Natural killer cell (primary cell): ENCODE measurements at places on chromosomes 16 and 17.

DNA sequence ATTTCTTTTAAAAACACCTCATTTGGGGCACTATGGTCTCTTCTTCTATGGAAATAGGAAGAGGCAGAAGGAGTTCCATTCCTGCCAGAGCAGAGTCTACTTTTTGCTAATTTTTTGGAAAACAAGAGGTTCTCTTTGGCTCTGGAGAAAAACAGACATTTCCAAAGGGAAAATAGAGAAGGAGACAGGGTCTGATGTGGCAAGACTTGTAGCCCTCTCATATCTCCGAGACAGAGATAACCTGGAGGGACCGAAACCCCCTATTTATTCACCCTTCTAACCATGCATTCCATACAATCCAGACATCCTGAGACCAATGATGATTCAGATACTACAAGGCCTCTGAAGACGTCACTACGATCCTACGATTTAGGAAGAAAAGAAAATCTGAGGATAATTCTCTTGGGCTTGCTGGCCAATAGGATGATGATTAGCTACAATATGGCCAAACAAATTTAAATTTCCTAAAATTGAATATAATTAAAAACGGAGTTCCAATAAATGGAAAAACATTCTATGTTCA lies 70.2 kb downstream of the HIC1 start:
- no peak for DNase-seq

DNA sequence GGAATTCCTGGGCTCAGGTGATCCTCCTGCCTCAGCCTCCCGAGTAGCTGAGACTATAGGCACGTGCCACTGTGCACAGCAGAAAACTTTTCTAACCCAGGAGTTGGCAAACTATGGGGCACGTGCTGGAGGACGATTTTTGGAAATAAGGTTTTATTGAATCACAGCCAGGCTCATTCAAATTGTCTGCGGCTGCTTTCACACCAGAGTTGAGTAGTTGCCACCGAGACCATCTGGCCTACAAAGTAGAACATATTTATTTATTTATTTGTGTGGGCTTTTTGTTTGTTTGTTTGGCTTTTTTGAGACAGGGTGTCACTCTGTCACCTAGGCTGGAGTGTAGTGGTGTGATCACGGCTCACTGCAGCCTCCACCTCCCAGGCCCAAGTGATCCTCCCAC lies 7.4 kb upstream of the PGS1 start:
- DNase-seq, result no peak

DNA sequence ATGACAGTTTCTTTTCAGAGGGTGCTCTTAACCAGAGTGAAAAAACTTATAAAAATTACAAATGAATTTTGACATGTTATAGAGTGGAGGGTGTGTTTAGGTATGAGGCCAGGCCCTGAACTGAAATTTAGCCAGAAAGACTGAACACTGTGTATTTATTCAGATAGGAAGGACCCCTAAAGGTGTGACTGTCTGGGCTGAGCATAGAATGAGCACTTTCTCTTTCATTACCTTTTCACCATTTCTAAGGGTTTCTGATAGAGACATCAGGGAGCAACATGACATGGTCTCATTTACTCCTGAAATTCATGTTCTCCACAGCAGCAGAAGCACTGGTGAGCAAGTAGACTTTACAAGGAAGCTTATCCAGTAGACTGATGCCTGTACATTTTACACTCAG lies 32.9 kb downstream of the MRTFB start:
- DNase-seq, result no peak

GRCh38 chr16:3149630-3150345 lies 15.0 kb downstream of the ZNF213 start:
- DNase-seq, result peak; percentile 61

DNA sequence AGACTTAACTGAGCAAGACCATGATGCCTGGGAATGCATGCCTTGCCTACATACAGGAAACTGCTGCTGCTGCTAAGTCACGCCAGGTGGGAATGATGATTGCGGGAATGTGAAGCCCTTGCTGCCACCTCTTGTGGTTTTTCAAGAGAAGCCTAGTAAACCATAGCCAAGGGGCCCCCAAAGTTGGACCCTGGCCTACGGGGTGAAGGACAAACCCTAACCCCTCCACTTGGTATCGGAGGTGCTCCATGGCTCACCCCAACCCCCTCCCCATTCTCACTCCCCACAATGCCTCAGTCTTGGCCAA lies 233.9 kb downstream of the ZNF423 start:
- DNase-seq, result no peak

GRCh38 chr17:81402530-81402941 lies 7.3 kb downstream of the BAHCC1 start:
- no peak for DNase-seq

GRCh38 chr17:64401941-64402340 lies 11.3 kb upstream of the PECAM1 start:
- DNase-seq, result no peak

- no peak for DNase-seq
Observed at GRCh38 chr17:3027786-3028532, 35.4 kb downstream of the OR1D5 start.

DNA sequence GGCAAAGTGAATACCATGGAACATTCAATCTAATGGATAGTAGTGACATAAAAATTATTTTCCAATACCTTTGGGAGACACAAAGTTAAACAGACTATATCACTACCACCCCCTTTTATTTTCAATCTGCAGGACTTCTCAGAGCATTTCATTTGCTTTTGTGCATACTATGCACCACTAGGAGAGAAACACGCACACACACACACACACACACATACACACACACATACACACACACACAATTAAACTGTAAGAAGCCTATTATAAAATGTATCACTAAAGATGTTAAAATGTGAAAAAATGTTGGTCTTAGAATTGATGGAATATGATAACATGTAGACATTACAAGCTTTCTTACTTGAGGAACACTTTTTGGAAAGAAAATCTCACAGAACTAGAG lies 331.4 kb downstream of the CA10 start:
- DNase-seq, result no peak

DNA sequence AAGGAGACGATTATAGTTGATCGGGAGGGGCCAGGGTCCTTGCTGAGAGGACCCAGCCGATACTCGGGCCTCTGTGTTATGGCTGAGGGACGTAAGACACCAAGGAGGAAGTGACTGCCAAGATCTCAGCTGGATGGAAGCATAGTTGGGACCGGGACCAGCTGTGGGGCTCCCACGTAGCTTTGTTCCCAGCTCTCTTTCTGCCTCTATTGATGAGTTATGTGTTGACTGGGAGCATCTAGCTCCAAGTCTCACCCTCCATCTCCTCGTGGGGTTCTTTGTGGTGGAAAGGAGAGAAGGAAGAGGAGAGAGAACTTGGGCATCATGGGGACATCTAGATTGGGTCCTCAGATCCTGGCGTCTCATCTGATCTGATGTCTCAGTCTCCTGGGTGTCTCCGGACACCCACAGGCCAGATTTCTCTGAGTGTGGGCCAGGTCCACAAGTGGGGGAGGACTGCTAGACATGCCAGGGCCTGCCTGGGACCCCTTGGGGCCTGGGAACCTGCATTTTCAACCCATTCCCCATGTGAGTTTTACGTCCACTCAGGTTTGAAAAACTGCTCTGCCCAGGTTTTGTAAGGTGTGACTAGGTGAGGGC lies 1.0 kb downstream of the MGRN1 start:
- DNase-seq, result no peak

- DNase-seq, result no peak
Observed at GRCh38 chr16:59341368-59341767, 607.3 kb upstream of the GOT2 start.

DNA sequence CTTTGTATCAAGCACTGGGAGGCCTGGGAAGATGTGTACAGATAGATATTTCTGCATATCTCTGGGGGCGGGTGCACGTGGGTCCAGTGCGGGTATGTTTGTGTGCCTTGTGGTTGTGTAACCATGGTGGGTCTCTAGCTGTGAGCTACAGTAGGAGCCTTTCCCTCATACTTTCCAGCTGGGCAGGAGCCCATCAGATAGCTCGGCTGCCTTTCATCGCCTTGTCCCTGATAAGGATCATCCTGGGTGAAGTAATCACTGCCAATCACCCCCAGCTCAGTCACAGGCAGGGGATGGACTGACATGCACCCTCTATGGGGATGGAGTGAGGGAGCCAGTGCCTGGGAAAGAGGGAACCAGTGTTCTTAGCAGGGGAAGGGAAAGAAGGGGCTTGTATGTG lies 3.2 kb upstream of the SCRN2 start:
- no peak for DNase-seq

GRCh38 chr16:23924128-23924527 lies 88.3 kb downstream of the PRKCB start:
- DNase-seq, result no peak

DNA sequence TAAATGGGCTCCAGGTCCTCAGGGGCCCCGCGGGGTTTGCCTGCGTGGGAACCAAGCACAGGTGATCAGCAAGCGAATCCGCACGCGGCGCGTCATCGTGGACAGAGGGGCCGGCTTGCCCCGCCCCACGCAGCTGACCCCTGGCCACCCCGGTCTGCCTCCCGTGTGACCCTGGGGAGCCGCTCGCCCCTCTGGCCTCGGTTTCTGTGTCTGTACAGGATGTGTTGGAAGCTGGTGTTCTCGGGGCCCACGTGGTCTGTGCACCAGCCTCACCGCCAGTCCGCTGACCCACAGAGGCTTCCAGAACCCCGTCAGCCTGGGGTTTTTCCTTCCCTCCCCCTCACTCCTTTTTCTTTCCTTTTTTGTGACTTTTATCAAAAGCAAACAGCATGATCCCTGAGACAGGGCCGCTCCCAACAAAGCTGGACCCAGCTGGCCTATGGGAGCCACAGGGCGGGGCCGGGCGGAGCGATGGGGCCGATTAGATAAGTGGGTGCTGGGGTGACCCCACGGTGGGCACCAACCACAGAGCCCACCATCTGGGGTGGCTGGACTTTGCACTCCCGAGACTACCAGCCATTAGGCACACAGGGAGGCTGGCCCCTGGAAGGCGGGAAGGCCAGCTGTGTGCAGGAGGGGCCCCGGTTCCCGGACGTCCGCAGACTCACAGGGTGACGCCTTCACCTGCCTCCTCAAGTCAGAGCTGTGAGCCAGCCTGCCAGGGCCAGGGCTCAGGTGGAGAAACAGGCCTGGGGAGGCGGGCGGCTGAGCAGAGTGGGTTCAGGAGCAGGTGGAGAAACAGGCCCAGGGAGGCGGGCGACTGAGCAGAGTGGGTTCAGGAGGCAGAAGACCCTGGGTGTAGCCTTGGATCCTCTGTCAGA lies 56.0 kb downstream of the ZFPM1 start:
- DNase-seq, result no peak

DNA sequence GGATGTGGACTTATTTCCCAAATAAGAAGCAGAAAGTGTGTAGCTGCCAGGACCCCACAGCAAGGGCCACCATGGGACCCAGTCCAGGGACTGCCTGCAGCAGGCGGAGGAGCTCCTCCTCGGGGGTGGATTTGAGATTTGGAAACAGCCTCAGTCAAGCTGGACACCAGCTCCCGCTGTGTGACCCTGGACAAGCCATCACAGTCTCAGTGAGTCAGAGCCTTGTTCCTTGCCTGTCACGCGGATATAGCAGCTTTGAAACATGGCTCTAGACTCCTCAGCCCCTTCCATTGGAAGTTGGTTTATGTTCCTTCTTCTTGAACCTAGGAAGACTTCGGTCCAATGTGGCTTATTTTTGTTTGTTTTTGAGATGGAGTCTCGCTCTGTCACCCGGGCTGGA lies 12.5 kb upstream of the DPEP1 start:
- no peak for DNase-seq

DNA sequence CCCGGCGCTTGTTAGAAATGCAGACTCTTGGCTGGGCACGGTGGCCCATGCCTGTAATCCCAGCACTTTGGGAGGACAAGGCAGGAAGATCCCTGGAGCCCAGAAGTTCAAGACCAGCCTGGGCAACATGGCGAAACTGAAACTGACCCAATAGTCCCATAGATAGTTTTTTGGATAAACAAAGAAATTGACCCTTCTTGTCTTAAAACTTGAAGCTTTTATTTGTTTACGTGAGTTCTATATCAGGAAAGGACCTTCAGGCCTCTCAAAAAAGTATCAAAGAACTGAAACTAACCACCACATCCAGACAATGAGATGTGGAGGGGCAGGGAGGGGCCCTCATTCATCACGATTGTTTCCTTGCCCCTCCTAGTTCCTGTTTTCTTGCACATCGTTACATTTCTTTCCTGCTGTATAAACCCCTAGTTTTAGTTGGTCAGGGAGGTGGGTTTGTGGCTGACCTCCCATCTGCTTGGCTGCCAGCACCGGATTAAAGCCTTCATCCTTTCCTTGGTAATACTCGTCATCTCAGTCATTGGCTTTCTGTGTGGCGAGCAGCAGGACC lies 29.9 kb upstream of the PRM1 start:
- no peak for DNase-seq

DNA sequence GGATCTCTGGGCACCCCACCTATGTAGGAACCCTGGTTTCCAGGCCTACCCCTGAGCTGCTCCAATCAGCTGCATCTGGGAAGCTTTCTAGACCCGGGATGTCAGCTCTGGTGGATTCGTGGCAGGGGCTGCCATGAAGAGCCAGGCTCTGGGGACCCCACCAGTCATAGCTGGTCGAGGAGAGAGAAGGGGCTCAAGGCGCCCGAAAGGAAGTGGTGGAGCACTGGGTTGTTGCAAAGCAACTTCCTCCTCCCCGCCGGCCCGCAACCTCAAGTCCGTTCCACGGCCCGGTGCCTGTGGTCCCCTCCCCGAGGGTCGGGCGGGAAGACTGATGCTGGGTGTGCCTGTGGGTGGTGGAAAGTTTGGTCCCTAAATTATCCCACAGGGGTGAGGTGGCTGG lies 10.2 kb downstream of the TBKBP1 start:
- peak; percentile 57 for DNase-seq

GRCh38 chr17:57606111-57606875 lies 138.8 kb downstream of the CCDC182 start:
- DNase-seq, result no peak

- peak; percentile 70 for DNase-seq
Observed at GRCh38 chr16:11586856-11587642, at the start of gene LITAF. Gene LITAF (minus strand): TSS chr16:11586919. CDS start chr16:11556730, 30,189 bp downstream.

GRCh38 chr16:86428729-86429517 lies 81.4 kb upstream of the FOXF1 start:
- DNase-seq, result no peak

- no peak for DNase-seq
Observed at GRCh38 chr16:79267781-79268180, 332.8 kb downstream of the MAF start.

- no peak for DNase-seq
Observed at GRCh38 chr17:19239544-19239943, 2.4 kb downstream of the EPN2 start.

DNA sequence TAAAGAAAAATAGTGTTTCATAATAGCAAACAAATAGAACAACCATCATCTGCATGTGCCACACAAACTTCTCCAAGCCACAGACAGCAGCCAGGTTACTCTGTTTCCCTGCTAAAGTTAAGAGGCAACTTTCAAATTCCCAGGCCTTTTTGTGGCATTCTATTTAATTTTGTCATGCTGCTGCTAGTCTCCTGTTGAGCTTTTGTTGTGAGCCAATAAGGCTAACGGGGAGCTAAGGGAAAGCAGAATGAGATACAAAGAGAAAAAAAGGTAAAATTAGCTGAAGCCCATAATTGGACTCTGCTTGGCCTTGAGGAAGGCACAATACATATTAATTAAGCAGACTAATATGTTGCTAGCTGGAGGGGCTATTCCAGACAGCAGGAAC lies 74.7 kb upstream of the GNAO1 start:
- DNase-seq, result no peak
